Right ventricle myocardium superior (tissue), 1 donor: ENCODE measurements at places on chromosomes 16 and 17. TPM values are rescaled to one million over a fixed set of nuclear protein-coding genes. Genes with fewer than 3 reads are reported as not detected.
A peak's percentile ranks its signal among the peaks of the same experiment; 100 is the strongest.

GRCh38 chr17:1648173-1648962, 1.3 kb downstream of the RILP start:
- DNase-seq = peak; percentile 76

GRCh38 chr16:50889276-50889675, 147.4 kb downstream of the CYLD start:
- DNase-seq = no peak

GRCh38 chr16:72928090-72928981, 119.6 kb downstream of the ZFHX3 start:
- no peak for DNase-seq

GRCh38 chr16:17602678-17603077, 131.9 kb upstream of the XYLT1 start:
- DNase-seq = no peak

The CTRB1 gene
- total RNA-seq = not detected
